ENCODE measurements at places on chromosomes 7 and 10.

GRCh38 chr7:132417103-132417906 is 159.0 kb downstream of the PLXNA4 start:
- DNase-seq = no peak

- no peak for DNase-seq
Measured at GRCh38 chr7:108004220-108005142, 1.5 kb upstream of the LAMB1 start.

DNA sequence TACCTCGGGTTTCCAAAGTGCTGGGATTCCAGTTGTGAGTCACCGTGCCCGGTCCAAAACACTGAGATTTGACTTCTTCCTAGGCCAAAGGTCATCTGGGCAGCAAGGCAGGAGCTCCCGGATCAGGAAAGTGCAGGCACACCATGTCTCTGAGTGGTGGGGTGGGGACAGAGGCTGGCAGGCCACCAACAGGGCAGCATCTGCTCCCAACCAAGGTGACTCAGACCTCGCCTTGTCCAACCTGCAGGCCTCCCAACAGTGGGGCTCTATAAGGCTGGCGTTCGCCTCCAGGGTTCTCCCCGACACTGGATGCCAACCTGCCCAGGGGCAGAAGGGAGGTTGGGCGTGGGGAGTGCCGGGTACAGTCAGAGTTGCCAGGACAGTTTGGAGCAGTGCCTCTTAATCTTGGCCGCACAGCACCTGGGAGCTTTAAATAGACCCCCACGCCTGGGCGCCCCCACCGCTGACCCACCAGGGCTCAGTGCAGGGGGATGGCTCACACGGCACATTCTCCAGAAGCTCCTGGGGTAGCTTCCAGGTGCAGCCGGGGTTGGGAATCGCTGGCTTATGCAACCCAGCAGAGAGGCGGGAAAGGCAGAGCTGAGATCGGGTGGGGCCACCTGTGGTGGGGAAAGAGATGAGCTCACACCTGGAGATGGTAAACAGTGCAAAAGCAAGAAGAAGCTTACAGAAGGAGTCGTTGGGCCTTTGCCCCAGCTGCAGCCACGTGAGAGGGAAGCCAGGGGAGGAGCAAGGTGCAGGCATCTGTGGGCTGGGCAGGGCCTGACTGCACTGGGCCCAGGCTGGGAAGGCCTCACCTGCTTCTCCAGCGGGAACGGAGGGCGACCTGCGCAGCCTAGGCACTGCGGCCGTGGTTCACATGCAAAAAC is 10.9 kb downstream of the CALML5 start:
- DNase-seq = no peak

- no peak for DNase-seq
Measured at GRCh38 chr10:59229441-59229840, 53.0 kb downstream of the PHYHIPL start.

- no peak for DNase-seq
Measured at GRCh38 chr10:94738588-94738987, 23.9 kb upstream of the CYP2C19 start.

DNA sequence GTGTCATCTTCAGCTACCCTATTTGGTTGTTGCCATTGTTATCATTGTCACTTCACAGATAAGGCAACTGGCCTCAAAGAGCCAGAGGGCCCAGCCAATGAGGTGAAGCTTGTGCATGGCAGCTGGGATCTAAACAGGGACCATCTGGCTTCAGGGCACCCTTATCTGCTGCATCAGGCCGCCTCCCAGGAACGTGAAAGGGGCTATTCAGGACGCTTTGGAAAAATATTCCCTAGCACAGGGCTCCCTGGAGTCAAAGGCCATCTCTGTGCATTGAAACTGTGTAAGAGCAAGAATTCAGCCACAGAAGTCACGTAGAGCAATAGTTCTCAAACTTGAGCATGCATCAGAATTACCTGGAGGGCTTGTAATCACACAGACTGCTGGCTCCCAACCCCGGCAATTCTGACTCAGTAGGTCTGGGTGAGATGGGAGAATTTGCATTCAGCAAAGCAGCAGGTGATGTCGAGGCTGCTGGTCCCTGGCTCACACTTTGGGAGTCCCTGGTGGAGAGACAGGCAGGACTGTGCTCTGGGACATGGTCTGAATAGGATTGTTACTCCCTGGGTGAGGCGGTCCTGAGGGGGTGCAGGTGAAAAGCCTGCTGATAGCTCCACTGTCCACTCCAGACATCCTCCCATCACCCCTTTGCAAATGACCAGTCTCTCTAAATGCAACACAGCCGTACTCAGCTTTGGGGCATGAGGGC is 21.5 kb upstream of the PLEKHA1 start:
- DNase-seq = no peak

DNA sequence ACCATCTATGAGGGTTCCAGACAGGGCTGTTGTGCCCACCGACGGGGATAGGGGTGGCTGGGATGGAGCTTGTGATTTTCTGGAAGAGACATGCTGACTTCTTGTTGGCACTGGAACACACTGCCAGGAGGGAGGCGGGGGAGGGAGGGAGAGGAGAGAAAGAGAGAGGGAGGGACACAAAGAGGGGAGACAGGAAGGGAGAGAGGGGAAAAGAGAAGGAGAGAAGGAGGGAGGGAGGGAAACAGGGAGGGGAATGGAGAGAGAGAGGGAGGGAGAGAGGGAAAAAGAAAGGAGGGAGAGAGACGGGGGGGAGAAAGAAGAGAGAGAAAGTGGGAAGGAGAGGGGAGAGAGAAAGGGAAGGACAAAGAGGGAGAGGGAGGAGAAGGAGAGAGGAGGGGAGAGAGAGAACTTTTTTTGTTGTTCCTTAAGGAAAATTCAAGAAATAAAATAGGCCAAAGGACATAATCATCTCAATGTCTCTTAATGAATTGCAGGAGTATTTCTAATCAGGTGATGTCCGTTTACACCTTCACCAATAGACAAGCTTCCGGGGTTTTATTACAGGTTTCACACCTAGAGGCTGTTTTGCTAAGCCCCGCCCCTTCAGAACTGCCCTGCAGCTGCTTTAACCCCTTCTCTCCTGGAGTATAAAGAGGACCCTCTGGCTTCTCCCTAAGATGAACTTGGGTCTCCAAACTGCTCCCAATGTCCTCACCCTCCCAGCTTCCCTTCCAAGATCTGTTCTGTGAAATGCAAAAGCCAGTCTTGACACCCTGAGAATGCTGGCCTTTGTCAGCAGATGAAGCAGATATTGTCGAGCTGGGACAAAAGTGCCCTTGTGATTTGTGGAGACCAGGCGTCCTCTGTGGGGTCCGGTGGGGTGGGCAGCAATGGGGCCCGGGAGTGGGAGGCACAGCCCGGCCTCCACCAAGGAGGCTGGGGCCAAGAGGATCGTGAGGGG is 82.0 kb upstream of the GTF2IRD1 start:
- no peak for DNase-seq

DNA sequence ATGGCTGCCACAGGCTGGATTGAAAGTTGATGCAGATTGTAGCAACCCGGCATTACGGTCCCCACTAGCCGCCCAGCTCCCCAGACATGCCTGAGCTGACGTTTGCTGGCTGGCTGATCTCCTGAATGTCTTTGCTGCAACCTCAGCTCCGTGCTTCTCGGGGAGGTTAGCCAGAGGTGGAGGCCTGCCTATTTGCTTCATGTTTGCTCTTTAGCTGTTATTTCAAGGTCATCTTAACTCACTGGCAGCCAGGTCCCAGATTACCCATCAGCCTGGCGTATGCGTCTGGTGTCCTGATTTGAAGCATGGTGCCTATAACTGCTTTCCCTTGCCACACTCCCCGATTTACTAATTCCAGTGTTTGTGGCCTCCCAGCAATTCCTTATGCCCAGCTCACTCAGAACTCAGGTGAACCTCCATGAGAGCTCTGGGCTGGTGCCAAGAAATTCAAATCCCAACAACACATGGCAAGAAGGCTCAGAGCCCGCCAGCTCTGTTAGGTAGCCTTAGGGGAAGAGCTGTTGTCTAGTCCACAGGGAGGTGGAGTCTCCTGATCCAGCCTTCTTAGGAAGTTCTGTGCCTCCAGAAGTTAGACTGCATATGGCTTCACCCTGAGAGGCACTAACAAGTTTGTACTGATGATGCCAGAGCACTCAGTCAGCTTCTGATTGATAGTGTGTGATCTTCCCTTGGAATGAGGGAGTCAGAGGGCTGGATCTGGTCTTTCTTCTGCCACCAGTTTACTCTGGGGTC is 69.7 kb upstream of the EXOC4 start:
- DNase-seq = no peak

GRCh38 chr10:79119306-79119705 is 50.5 kb downstream of the ZMIZ1 start:
- no peak for DNase-seq

DNA sequence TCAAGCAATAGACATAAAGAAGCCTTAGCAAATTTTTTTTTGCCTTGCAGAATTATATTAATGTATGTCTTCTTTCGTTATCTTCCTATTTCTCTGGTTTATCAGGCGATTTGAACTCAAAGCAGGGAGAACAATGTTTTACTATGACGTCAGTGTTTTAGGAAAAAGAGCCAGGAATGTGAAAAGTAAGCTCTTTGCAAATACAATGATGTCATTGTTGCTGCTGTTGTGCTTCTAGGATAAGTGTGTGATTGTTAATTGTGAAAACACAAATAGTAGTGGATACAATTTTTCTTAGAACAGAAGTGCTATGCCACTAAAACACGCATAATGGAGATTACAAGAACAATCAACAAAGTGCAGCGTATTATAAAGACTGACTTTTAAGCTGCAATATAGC is 9.5 kb upstream of the AUTS2 start:
- DNase-seq = no peak

- DNase-seq = peak; percentile 55
Measured at GRCh38 chr7:135147899-135148721, at the start of gene TMEM140. TSS of gene TMEM140 (plus strand) at chr7:135148072. CDS start at chr7:135164442, 16,370 bp downstream.

DNA sequence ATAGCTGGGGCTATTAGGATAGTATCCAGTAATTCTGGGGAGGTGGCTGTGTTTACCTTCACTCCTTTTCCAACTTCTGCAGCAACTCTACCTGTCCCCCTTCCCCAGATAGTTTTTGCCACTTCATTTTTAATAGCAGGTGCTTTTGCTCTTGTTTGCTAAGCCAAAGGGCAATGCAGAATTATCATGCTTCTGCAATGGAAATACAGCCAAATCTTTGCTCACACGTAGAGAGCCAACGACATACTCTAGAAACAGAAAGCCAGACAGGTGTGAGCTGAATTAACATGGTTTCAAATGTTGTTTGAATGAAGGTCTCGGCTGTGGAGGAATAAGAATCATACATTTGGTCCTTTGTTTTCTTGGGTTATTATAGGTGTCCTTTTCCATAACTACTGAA is 14.4 kb downstream of the PLEKHS1 start:
- no peak for DNase-seq

- DNase-seq = no peak
Measured at GRCh38 chr10:48655411-48656240, 29.0 kb upstream of the WDFY4 start.

GRCh38 chr10:58782876-58783851 is 270.5 kb downstream of the BICC1 start:
- DNase-seq = no peak

Data from activated CD4-positive, alpha-beta T cell treated with anti-CD3 and anti-CD28 coated beads for 4 hours (primary cell).